ENCODE measurements at places on chromosomes 12 and 14.

DNA sequence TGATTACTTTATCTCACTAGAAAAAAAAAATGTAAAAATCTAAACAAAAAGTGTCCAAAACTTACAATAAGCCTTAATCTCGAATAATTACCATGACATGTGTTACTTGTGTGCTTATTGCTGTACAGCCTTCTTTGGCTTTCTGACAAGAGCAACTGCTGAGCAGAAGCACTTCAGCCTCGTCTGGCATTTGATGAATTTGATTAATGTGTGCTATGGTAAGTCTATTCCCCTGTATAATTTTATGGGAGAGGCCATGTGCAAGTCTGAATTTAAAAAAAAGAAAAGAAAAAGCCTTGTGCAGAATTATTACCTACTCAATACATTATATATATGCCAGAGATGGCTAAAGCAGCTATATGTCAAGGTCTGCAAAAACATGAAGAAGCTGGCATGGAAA is 113.9 kb downstream of the AEBP2 start:
- DNase-seq, result no peak

- no peak for DNase-seq
Observed at GRCh38 chr12:97597031-97597751, 134.6 kb downstream of the RMST start.

GRCh38 chr14:95885866-95886265 is 9.2 kb downstream of the TUNAR start:
- DNase-seq, result no peak

DNA sequence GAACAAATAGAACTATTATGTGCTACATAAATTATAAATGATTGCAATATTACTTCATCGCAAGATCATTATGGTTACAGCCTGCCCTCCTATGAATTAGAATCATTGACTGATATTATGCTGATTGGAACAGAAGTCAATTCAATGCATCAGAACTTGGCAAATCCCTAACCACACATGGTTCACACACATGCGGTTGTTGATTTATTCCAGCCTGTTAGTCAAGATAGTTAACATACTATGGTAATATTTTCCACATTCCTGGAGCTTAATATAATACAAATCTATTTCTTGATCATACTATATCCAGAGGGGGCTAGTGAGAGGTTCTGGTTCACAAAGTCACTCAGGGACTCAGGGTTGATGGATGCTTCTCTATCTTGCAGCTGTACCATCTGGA is 9.7 kb upstream of the CACNA1C start:
- DNase-seq, result no peak

DNA sequence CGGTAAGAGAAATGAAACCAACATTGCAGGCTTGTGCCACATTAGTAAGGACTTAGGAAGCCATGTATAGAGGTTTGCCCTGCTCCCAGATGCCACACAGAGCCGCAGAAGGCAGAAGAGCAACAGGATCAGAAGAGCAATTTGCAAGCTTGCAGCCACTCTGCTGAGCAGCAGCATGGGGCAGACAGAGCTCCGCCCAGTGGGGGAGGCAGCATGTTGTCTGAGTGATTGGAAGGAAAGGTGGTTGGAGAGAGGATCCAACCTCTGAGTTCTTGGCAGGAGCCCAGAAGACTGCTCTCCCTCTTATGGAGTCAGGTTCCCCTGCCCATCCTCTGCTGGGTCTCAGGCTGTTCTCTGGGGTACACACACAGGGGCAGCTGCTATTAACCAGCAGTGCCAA is 2.3 kb upstream of the KRT6A start:
- peak; percentile 6 for DNase-seq

- no peak for DNase-seq
Observed at GRCh38 chr14:105283899-105284298, 16.9 kb downstream of the BRF1 start.

GRCh38 chr12:121283388-121283787 is 13.1 kb downstream of the CAMKK2 start:
- no peak for DNase-seq

- peak; percentile 30 for DNase-seq
Observed at GRCh38 chr12:110111476-110112334, 12.5 kb upstream of the IFT81 start.

GRCh38 chr12:50745861-50746260 is 18.0 kb upstream of the ATF1 start:
- DNase-seq, result no peak
